B cell (primary cell): ENCODE measurements at places on chromosomes 2 and 18.

DNA sequence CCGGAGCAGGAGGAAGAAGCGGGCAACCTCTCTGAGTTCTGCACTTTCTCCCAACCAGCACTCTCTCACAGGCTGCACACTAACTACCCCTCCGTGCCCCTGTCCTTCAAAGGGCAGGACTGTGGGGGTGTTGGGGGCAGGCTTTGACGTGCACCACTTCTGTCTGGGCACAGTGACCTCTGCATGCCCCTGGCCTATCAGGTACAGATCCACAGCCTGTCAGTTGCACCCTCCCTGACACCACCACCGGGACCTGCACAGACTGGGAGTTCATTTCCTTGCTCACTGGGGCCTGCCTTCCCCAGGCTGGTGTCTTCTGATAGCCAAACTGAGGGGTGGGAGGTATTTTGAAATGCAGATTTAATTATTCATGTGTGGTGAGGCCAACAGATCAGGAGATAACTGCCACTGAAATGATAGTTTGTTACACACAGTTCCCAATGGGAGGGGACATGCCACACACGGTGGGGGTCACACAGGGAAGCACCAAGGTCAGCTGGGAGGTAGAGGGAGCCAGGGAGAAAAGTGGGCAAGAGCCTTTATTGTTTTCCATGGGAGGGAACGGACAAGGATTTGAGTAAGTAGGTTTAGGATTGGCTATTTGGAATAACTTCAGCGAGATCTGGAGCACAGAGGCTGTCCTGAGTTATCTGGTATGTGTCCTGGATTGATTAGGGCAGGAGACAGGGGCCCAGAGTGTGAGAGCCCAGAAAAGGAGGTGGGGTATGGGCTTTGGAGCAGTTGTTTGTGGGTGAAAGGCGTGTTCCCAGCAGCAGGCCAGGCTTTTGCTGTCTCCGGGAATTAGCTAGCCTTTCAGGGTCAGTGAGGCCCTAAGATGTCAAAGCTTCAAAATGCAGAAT lies 251.6 kb downstream of the AFF3 start:
- no peak for DNase-seq
- H3K4me1 ChIP-seq: no peaks in the 10 kb centered on the region
- peaks cover 5% of the 10 kb centered on the region for H3K36me3 ChIP-seq
- H3K27ac ChIP-seq: no peak overlapping the region
- no peak overlapping the region for H3K4me3 ChIP-seq
- H3K27me3 ChIP-seq: no peaks in the 10 kb centered on the region

DNA sequence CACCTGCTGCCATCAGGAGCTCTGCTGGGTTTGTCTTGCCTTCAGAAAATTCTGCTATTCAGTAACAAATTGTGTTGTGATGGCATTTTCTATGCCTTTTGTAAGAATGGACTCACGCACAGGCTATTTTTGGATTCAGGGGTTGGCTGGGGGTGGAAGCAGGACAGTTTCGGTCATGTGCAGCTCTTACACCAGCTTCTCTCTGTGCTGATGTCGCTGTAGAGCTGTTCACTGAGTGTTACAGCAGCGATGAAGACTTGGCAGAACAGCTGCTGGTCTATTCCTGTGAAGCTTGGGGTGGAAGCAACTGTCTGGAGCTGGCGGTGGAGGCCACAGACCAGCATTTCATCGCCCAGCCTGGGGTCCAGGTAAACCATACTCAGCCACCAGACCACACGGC lies 49.2 kb downstream of the TRPM8 start:
- no peaks in the 10 kb centered on the region for H3K36me3 ChIP-seq
- H3K4me3 ChIP-seq: no peak overlapping the region
- H3K27ac ChIP-seq: no peak overlapping the region
- DNase-seq: no peak
- H3K4me1 ChIP-seq: no peaks in the 10 kb centered on the region

GRCh38 chr2:231593666-231594065 lies 1.0 kb downstream of the TEX44 start:
- DNase-seq: no peak
- no peaks in the 10 kb centered on the region for H3K27me3 ChIP-seq
- no peaks in the 10 kb centered on the region for H3K36me3 ChIP-seq
- H3K4me1 ChIP-seq: no peaks in the 10 kb centered on the region

- no peaks in the 10 kb centered on the region for H3K4me1 ChIP-seq
- DNase-seq: no peak
- H3K36me3 ChIP-seq: no peaks in the 10 kb centered on the region
- no peak overlapping the region for H3K27ac ChIP-seq
- no peaks in the 10 kb centered on the region for H3K27me3 ChIP-seq
Observed at GRCh38 chr18:49763590-49763989, 49.7 kb downstream of the ACAA2 start.

GRCh38 chr18:470661-471501 lies 29.6 kb downstream of the COLEC12 start:
- no peak for DNase-seq
- H3K36me3 ChIP-seq: no peaks in the 10 kb centered on the region
- H3K27ac ChIP-seq: no peak overlapping the region
- H3K27me3 ChIP-seq: no peaks in the 10 kb centered on the region
- no peaks in the 10 kb centered on the region for H3K4me1 ChIP-seq

DNA sequence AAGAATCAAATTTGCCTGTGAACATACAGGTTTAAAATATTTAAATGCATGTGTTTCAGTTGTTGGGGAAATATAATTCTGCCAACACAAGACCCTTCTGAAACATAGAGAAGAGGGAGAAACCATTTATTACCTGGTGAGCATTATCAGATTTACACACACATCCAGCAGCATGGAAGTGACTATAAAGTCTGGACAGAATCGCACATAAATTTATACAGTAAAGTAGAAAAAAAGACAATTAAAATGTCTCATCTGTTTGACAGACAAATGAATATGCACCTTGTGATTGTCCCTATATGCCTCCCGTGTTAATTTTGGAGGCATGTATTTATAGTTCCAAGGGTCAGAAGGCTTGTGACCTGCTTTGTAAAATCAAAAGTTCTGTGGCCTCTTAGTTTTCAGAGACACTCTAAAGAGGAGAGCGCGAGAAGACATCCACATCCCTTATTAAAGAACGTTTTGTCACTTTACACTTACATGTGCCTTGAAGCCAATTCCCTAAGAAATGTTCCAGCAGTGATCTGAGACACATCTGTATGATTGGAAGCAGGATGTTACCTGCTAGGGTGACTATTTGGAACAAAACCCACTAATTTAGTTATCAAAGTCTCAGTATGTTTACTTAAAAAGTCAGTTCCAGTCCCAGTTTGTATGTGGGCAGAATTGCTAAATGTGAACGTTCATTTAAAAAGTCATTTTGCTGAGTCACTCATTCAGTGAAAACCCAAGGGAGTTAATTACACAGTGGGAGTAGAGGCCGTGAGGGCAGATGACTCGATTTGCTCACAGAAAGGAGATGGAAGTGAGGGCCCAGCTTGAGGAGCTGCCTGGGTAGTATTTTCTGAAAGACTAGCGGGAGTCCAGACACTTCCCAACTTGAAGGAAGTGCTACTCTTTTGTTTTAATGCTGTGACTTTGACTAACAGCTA lies 527.6 kb upstream of the MEX3C start:
- H3K36me3 ChIP-seq: no peaks in the 10 kb centered on the region
- no peak overlapping the region for H3K4me3 ChIP-seq
- H3K4me1 ChIP-seq: no peaks in the 10 kb centered on the region
- H3K27me3 ChIP-seq: no peaks in the 10 kb centered on the region

- no peaks in the 10 kb centered on the region for H3K36me3 ChIP-seq
- no peak overlapping the region for H3K27ac ChIP-seq
- H3K4me3 ChIP-seq: no peak overlapping the region
- H3K4me1 ChIP-seq: no peaks in the 10 kb centered on the region
- DNase-seq: peak; percentile 17
Observed at GRCh38 chr2:68287580-68288441, 31.9 kb downstream of the CNRIP1 start.

GRCh38 chr2:214320211-214320610 lies 90.6 kb upstream of the VWC2L start:
- H3K4me3 ChIP-seq: no peak overlapping the region
- H3K27me3 ChIP-seq: no peaks in the 10 kb centered on the region
- no peaks in the 10 kb centered on the region for H3K36me3 ChIP-seq
- H3K27ac ChIP-seq: no peak overlapping the region
- no peaks in the 10 kb centered on the region for H3K4me1 ChIP-seq
